AG09319 (cell line): ENCODE measurements at places on chromosomes 6 and 20.

DNA sequence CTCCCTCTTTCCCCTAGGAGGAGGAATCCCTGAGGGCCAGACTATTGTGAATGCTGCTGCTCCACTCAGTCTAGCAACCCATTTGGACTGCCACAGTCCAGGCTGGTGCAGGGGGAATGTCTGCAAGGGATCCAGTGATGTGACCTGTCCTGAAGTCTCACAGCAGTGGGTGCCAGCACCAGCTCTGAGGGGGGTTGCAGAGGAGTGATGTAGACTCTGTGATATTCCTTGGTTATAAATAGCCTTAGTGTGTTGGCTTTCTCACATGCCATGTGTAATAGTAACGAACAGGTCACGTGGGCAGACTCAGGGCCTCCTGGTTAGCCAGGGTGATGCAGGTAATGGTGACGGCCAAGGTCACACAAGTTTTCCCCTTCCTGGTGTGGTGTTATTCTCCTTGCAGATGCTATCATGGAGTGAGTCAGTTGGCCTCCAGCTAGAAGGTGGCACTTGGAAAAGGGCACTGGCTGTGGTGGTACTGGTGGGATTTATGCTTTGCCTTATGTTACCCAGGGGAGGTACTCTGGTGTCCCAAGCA is 404.4 kb downstream of the UTRN start:
- no peak for DNase-seq

DNA sequence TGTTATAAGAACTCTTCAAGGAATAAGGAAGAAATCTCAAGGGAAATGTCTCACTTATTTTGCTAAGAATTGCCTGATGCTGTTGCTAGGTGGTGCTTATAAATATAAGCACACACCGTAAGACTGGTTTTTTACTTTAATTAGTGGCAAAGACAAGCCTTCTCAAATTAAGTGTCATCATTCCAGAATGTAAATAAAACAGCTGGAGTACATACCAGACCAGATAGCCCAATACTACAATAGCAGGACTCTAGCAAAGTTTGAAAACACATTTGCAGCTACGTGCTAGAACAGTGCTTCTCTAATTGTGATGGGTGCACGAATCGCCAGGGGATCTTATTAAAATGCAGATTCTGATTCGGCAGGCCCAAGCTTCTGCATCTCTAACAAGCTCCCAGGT is 6.8 kb downstream of the CNKSR3 start:
- DNase-seq: no peak

DNA sequence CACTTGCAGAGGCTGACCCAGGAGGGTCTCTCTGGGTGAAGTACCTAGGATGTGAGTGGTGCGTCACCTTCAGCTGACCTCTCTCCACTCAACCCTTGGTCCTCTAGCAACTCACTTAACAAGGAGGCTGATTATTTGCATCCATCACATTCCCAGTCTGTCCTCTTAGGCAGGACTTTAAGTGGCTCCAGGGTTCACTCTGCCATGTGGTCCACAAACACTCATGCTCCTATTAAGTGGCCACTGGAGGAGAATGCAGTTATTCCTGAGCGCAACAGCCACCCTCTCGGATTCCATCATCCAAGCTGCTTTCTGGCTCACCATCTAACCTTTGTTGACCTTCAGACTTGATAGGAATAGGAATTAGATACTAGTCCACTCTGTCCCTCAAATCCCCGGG is 61.1 kb upstream of the SCAF8 start:
- no peak for DNase-seq

- no peak for DNase-seq
Measured at GRCh38 chr6:29792123-29793035, 35.2 kb upstream of the HLA-G start.

GRCh38 chr6:158793432-158793831 is 25.7 kb downstream of the EZR start:
- no peak for DNase-seq

- no peak for DNase-seq
Measured at GRCh38 chr20:1267161-1267560, 1.1 kb downstream of the SNPH start.

GRCh38 chr6:70142034-70142433 is 160.8 kb downstream of the COL9A1 start:
- no peak for DNase-seq

- no peak for DNase-seq
Measured at GRCh38 chr6:112827793-112828192, 480.7 kb downstream of the RFPL4B start.

DNA sequence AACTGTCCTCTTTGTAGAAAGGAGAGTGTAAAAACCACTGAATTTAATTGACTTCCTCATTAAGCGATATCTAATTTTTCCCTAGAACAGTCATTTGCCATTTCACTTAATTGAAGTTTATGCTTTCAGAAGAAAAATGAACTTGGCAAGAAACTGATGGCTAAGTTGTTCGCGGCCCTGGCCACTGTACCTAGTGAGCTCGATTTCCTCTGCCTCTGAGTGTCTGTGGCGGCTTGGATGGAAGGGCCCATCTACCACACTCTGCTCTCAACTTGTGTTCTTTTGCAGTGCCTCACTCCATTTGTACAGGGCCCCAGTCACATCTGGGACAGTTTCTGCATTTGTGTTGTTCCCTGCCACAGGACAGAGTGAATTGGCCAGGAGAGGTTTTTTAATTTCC is 102.9 kb downstream of the BCAS1 start:
- DNase-seq: no peak

DNA sequence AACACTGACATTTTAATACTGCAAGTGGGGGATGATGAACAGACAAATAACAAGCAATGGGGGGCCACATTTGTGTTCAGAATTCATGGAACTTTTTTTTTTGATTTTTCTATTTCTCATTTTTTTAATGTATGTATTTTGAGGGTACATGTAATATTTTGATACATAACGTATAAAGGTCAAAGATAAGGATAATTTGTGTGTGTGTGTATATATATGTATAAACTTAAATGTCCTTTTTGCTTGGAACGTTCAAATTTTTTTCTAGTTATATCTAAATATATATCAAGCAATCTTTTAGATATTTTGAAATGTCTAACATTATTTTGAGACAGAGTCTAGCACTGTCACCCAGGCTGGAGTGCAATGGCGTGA is 12.3 kb upstream of the ZNF311 start:
- DNase-seq: no peak

- DNase-seq: peak; percentile 69
Measured at GRCh38 chr6:36642913-36643817, 35.3 kb upstream of the CDKN1A start.

DNA sequence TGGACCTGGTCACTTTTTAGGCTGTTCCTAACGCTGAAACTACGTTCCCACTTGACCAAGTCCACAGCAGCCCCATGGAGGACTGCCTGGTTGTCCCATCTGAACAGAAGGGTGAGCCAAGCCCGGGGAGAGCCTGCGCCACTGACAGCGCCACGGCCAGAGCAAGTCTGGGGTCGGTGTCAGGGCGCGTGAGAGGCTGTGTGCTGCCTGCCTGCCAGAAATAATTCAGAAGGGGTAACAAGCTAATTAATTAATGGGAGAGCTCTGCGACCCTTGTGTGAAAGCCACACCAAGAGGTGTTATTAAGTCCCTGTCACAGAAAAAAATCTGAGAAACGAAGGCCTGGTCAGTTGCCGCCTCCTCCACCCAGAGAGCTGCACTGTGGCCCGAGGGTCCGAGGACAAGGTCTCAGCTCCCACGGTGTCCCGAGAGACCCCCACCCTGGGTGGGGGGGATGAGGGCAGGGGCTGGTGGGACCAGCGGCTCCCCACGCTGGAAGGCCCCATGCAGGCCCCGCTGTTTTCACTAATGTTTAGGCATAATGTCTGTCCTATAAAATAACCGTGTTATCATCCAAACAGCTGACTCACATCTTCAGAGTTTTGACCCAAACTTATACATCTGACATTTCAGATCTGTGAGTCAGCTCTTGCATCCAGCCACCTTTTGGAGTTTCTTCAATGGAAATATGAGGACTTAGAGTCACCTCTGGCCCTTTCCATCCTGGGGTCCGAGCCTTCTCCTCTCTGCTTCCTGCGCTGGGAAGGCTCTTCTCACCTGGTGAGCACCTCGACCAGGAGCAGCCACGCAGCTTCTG is 58.5 kb downstream of the DLL1 start:
- no peak for DNase-seq

- DNase-seq: no peak
Measured at GRCh38 chr6:13493147-13493546, 5.7 kb upstream of the GFOD1 start.

- DNase-seq: no peak
Measured at GRCh38 chr6:10756085-10756484, 8.5 kb downstream of the TMEM14B start.

DNA sequence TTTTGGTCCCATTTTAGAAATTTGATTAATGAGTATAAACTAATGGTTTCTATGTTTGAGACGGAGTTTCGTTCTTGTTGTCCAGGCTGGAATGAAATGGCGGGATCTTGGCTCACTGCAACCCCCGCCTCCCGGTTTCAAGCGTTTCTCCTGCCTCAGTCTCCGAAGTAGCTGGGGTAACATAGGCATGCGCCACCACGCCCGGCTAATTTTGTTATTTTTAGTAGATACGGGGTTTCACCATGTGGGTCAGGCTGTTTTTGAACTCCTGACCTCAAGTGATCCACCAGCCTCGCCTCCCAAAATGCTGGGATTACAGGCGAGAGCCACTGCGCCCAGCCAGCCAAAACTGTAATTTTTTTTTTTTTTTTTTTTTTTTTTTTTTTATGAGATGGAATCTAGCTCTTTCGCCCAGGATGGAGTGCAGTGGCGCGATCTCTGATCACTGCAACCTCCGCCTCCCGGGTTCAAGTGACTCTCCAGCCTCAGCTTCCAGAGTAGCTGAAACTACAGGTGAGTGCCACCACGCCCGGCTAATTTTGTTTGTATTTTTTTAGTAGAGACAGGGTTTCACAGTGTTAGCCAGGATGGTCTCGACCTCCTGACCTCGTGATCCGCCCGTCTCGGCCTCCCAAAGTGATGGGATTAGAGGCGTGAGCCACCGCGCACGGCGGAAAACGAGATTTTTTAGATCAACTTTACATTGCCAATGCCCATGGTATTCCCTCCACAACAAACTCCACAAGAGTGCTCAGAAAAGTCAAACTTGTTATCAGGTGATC is 127.8 kb downstream of the HFE start:
- DNase-seq: no peak

DNA sequence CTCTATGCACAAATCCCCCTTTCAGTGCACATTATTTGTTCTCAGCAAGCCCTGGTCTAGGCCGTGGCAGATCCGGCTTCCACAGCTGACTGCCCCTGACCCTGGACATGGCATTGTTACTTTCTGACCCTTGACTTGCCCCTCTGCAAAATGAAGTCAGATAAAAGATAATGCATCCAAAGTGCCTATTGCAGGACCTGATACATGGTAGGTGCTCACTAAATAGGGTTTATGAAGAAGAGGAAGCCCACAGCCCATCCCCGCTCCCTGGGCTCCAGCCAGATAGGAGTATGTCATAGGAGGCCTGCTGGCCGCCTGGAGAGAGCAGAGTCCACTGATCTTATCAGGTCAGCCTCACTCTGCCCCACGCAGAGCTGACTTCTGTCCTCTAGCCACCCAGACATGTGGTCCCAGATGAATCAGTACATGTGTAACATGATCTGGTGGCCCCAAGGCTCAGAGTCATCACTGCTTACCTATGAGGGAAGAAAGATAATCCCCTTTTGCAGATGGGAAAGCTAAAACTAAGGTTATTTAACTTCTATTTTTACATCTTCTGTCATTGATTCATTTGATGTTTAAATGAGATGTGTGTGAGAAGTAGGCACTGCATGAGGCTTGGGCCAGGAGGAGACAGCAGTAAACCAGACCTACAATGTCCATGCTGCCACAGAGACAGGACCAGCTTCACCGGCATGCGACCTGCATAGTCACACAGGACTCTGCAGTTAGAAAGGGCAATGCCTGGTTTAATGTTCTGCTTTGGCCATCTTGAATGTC is 20.4 kb downstream of the MAFB start:
- DNase-seq: no peak
